ENCODE measurements at places on chromosomes 5 and 9.
A peak's percentile ranks its signal among the peaks of the same experiment; 100 is the strongest.

- peak; percentile 43 for DNase-seq
Measured at GRCh38 chr5:145834917-145835847, at the start of gene PRELID2. Gene PRELID2 (minus strand): TSS chr5:145835342. CDS start chr5:145835251, 91 bp downstream.

DNA sequence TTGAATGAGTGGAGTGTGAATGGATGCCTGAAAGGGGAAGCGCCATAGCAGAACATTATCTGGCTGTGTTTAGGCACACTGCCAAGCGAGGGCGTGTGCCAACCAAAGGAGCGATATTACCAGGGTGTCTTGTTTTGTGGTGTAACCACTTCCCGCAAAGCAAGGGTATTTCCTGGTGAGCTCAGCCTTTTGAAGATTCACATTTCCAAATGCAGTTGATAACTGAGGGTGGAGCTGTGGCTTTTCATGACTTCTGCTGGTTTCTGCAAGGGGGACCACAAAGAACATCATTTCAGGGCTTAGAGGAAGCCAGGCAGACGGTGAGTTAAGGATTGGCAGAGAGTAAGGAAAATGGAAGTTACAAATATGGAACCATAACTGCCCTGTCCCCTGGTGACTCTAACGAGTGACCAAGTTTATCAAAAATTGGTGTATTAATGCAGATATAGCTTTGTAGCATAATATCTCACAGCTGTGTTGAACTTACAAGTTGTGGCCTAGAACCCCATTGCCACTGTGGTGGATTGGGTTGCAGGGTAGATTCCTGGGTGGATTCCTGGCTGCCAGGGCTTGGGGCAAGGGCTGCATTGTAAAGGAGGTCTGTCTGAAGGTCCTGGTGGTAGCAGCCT lies 71.4 kb downstream of the RALGPS1 start:
- DNase-seq: peak; percentile 74

GRCh38 chr5:168844016-168844921 lies 265.1 kb upstream of the PANK3 start:
- DNase-seq: no peak

GRCh38 chr5:119080936-119081335 lies 10.0 kb downstream of the DMXL1 start:
- no peak for DNase-seq

DNA sequence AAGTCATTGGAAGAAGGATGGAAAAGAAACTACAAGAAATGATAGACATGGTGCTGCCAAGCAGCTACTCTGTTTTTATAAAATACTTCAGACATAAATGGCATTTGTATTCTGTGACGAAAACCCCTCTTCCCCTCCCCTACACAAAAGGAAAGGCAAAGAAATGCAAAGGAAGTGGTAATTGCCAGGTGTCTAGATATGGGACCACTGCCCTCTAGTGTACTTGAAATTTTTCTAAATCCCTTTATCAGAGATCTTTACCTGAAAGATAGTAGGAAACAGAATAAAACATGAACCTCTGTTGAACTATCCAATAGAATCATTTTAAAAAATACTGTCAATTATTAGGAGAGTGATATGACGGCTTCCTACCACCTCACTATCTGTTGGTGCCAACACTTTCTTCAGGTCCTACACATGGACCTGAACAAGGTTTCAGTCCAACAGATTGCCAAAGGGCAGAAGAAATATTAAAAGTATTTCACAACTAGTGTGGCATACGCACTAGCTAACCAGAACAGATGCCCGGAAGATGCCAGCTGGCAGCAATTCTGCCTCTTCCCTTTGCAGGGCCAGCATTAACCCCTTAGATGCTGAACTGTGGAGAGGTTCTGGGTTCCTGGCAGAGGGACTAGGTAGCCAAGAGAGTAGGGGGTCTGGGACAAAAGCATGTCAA lies 104.1 kb downstream of the TSSK1B start:
- no peak for DNase-seq

DNA sequence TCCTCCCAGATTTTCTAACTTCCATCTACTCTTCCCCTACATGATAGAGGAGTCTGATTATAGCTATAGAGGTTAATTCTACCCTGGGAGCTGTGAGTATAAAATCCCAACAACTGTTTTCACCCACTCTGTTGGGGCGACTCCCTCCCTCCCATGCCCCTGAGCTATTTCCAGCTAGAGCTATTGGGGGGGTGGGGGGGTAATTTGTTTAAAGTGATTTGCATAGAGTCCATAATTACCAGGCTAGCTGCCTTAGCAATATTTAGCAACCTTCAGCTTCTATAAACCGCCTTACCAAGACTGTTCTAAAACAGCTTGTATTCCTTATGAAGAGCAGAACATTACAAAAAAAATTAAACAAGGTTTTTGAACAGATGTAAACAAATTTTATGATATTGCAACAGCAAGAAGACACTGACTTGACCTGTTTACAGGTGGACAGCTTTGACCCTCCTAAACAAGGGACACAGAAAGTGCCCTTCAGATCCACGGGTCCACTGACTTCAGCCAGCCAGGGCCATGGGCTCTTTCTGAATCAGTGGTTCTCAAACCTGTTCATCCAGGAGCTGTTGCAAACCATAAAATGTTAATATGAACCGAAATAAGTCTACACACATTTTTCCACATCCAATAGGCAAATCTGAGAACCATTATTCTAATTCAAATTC lies 98.2 kb downstream of the OTULIN start:
- DNase-seq: no peak

DNA sequence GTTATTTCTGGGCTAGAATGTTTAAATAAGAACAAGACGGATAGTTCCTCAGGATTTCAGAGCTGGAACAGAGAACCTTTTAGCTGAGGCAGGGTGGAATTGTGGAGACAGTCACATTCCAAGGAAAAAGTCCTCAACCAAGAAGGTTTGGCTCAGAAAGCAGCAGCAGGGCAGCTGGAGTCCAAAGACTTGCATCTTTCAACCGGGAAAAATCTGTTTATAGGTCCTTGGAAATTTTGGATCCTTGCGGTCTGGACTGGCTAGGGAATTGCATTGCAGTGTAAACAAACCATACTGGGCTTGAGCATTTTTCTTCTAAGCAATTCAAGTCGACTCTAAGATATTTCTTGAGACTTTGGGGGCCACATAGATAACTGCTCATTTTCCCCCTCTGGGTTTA lies 40.8 kb upstream of the HMHB1 start:
- no peak for DNase-seq

- DNase-seq: no peak
Measured at GRCh38 chr9:105950894-105951293, 256.6 kb downstream of the TMEM38B start.

GRCh38 chr5:137142764-137143605 lies 356.1 kb downstream of the SPOCK1 start:
- no peak for DNase-seq

- DNase-seq: no peak
Measured at GRCh38 chr5:81081461-81081835, 121.3 kb downstream of the RASGRF2 start.

GRCh38 chr5:57779383-57780223 lies 297.0 kb upstream of the ACTBL2 start:
- DNase-seq: no peak

- no peak for DNase-seq
Measured at GRCh38 chr9:122785269-122785668, 3.5 kb upstream of the OR5C1 start.

DNA sequence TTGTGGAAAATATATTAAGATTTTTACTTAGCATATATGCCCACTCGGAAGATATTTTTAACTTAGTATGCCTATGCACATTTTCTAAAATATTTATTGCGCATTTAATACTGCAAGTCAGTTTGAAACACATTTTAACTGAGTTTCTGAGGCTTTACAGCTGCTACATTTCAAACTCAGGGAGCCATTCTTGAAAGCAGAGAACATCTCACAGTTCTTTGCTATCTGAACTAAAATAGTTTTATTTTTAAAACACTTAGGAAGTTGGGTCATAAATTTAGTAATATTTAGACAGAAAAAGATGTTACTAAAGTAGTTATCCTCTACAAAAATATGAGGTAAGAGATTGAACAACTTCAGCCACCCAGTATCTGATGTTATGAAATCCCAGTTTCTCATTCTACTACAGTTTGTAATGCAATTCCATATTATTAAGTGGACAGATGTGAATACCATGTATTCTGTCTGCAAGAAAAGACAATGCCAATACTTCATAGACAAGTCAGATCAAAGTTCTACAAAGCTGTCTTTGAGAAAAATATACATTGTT lies 409.9 kb upstream of the EDIL3 start:
- DNase-seq: no peak

DNA sequence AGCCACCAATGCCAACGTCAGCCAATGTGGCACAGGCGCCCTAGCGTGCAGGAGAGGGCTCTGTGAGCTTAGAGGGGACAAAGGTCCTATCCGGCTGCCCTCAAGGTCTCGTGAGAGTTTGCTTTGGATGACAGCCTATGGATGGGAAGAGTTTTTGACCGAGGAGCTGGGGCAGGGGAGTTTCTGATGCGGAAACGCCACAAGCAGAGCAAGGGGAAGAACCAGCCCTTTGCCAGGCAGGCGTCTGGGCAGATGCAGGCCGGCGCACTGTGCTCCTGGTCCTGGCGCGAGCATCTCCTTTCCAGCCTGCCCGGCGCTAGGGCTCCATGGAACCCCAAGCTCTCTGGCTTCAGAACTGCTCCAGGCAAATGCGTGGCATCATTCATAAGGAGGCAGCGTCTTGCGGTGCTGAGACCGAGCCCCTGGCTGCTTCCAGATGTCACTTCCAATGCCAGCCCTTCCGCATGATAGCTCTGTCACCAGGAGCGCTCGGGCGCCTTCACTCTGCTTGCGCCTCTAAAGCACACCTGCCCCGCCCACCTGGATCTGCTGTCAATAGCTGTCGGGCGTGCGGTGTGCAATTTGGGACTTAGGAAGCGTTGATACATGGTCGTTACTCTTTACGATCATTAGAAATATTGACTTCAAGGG lies 374.9 kb upstream of the IRX1 start:
- no peak for DNase-seq

DNA sequence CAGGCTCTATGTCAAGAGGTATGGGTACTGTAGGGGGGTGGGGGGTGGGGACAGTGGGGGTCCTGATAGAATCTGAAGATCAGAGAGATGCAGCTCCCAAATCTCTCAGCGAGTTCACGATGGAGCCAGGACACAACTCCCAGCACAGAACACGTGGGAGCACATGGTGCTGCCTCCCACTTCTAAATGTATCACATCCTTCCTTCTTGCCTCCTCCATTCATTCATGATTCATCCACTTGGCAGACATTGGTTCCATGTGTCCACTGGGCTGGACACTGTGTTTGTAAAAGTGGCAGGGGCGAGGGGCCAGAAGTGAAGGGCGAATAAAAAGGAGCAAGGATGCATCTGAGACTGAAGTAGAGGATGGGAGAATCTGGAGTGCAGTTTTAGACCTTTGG lies 33.9 kb downstream of the SH3TC2 start:
- DNase-seq: no peak

DNA sequence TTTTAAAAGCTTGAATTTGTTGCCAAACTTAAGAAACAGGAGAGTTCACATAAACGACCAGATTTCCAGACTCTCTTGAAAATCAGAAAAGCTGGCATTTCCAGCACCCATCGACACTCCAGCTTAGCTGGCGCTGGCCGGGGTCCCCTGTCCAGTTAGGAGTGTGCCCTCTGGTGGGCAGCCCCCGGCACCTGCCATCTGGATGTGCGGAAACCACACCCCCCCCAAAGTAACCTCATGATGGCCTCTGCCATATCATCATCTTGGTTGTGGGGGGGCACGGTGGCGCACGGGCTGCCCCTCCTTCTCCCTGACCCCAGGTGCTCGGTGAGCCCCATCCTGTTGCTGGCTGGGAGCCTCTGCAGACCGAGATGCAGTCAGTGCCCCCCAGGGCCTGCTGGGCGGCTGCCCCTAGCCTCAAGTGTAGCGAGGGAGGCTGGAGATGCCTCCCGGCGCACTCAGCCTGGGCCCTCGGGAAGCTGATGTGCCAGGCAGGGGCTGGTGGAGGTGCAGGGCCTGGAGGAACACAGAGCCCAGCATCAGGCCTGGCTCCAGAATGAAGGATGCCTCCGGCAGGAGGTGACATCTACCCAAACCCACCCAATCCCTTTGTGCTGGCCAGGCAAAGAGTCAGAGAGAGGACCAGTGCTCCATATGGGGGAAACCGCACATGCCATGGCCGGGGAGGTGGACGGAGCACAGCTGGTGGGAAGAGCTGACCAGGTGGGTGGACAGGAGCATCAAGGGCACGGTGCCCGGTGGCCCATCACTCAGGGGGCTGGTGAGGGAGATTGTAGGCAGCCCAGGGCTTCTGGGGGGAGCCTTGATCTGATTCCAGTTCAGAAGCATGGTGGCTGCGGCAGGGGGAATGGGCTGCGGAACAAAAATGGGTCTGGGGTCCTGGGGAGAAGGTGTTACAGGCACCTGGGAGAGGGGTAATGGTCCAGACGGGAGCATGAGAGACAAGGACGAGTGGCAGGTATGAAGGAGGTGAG lies 70.6 kb downstream of the ADAMTS2 start:
- DNase-seq: no peak

DNA sequence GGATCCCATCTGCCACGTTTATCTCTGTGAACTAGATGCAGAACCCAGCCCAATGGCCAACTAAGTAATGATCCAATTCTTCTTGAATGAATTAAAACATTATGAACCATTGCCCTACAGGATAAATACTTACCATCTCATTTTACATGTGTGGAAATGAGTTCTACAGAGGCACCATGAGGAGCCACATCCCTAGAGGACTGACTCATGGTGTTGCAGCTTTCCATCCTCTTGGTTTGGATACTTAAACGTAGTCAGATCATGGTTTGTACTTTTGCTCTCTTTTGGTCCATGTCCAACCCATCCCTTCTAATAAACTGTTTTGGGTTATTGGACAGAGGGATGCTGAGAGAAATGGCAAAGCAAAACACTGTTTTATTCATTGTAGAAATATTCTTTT lies 484.8 kb downstream of the EBF1 start:
- no peak for DNase-seq

GRCh38 chr5:59231221-59231931 lies 648.5 kb downstream of the RAB3C start:
- DNase-seq: no peak

GRCh38 chr9:107624234-107624948 lies 134.8 kb upstream of the KLF4 start:
- DNase-seq: no peak

- no peak for DNase-seq
Measured at GRCh38 chr9:529731-530130, 311.8 kb upstream of the DMRT1 start.

GRCh38 chr5:135534609-135535419 lies 950 bp downstream of the NEUROG1 start:
- no peak for DNase-seq

DNA sequence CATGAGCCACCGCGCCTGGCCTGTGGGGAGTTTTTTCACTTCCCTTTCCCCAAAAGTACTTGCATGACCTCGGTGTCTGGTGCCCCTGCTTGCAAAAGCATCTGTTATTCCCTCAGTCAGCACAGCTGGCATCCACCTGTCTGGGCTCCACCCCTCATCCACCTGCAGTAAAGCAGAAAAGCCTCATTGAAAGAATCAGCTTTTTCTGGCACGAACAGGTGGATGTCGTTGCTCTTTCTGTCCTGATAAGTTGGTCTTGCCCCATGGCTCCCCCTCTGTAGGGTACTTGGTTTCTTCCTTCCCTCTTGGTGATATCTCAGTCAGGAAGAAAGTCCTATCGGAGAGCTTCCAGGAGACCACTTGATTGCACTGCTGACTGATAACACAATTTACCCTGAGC lies 37.4 kb downstream of the WWC1 start:
- no peak for DNase-seq

GRCh38 chr5:165328846-165329245 lies 1823.4 kb downstream of the MAT2B start:
- no peak for DNase-seq
